ENCODE measurements at places on chromosomes 13 and 19.

DNA sequence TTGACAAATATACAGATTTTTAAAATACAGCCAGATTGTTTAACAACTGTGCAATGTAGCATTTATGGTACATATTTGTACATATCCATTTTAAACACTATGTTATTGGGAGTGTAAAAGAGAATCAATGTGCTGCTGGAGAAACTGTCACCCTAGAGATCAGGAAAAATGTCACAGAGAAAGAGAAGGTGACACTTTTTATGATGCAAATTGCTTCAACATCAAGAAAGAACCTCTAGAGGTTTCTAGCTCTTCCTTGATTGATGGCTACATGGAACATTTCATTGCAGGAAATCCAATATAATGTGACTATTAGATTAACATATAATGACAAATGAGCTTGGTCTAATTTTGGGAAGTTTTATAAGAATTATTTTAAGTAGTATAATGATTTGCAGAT lies 1491.2 kb upstream of the PCDH20 start:
- no peak for DNase-seq

GRCh38 chr19:20276011-20276731 lies 109.2 kb downstream of the ZNF486 start:
- no peak for DNase-seq

- DNase-seq: no peak
Observed at GRCh38 chr13:22855926-22856325, 324.9 kb upstream of the SGCG start.

GRCh38 chr13:35947315-35947714 lies 183.9 kb downstream of the DCLK1 start:
- DNase-seq: no peak

GRCh38 chr13:44133626-44134025 lies 240.0 kb upstream of the SERP2 start:
- DNase-seq: no peak

- no peak for DNase-seq
Observed at GRCh38 chr19:55626350-55626749, 2.0 kb upstream of the ZNF784 start.
